ENCODE measurements at places on chromosomes 16 and 17. TPM values are rescaled to one million over a fixed set of nuclear protein-coding genes. Genes with fewer than 3 reads are reported as not detected.

Gene BPTF
- 127 TPM for polyA plus RNA-seq

Gene CMTR2
- polyA plus RNA-seq: 51.0 TPM

DNA sequence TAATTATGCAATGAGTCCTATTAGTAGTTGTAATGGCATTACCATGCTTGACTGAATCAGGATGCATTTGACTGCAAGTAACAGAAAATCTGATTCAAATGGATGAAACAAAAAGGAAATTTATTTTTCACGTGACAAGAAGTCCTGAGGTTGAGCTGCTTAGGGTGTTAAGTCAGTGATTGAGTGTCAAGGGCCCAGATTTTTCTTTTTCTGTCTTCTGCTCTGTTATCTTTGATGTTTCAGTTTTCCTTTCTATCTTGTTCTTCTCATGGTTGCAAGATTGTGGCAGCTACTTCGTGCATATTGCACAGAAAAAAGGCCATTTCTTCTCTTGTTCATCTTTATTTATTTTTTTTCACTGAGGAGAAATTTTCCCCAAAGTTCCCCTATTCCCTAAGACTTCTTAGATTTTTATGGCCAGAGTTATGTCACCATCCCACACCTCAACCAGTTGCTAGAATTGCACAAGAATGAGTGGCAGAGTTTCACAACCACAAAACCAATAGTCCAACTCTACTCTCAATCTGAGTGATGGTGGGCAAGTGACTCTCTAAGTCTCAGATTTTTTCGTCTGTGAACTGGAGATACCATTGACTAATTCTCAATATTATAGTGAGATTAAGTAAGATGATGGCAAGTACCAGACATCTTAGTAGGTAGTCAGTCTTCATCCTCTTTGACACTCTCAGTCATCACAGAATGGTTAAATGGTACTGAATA lies 15.7 kb upstream of the GPR139 start:
- DNase-seq: no peak

GRCh38 chr16:84119368-84119767 lies 2.6 kb upstream of the MBTPS1 start:
- DNase-seq: no peak

DNA sequence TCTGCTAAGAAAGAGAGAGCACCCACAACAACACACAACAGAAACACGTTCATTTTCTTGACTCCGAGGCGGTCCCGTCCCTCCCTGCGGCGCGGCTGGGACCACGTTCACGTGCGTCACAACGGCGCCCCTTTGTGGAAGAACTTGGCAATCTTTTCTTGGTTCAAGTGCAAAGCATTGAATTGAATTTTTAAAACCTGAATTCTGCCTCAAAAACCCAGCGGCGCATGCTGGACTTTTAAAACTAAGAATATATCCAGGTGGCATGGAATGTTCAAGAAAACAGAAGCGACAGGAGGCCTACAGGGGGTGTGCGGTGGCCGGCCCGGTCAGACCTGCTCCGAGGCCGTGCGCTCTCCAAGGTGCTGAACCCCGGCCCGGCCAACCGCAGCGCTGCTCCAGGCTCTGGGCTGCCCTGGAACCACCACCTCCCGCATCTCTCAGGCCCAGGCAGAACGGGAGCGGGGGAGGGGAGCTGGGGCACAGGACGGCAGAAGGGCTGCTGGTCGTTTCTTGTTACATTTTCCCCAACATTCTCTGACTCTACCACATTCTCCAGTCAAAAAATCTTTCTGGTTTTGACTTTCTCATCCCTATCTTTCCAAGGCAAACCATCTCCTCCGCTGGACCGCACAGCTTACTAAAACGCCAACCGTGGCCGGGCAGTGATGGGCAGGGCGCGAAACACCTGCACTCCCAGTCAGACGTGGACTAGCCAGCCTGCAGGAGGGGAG lies 3.4 kb upstream of the HEXD start:
- no peak for DNase-seq

DNA sequence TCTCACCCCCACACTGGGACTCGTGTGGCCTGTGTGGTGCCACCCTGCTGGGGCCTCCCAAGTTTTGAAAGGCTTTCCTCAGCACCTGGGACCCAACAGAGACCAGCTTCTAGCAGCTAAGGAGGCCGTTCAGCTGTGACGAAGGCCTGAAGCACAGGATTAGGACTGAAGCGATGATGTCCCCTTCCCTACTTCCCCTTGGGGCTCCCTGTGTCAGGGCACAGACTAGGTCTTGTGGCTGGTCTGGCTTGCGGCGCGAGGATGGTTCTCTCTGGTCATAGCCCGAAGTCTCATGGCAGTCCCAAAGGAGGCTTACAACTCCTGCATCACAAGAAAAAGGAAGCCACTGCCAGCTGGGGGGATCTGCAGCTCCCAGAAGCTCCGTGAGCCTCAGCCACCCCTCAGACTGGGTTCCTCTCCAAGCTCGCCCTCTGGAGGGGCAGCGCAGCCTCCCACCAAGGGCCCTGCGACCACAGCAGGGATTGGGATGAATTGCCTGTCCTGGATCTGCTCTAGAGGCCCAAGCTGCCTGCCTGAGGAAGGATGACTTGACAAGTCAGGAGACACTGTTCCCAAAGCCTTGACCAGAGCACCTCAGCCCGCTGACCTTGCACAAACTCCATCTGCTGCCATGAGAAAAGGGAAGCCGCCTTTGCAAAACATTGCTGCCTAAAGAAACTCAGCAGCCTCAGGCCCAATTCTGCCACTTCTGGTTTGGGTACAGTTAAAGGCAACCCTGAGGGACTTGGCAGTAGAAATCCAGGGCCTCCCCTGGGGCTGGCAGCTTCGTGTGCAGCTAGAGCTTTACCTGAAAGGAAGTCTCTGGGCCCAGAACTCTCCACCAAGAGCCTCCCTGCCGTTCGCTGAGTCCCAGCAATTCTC lies 27.4 kb downstream of the STH start:
- no peak for DNase-seq

DNA sequence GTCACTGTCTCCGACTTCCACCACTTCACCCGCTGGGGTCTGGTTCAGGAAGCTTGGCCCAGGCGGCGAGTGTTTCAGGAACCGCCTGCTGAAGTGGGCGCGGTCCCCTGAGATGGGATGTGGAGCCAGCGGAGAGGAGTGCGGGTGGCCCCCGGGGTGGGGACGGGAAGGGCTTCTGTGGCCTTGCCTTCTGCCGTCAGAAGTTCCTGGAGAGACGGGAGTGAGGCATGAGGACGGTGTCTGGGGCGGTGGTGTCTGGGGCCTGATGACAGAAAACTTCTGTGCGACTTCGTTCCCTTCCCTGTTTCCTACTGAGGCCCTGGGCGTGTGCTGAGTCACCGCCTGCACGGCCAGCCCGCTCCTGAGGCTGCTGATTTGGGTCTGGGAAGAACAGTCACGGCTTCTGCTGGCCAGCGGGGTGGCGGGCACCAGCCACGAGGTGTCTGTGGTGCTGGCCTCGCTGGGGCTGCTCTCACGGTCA lies 12.3 kb upstream of the NLRC3 start:
- DNase-seq: no peak

DNA sequence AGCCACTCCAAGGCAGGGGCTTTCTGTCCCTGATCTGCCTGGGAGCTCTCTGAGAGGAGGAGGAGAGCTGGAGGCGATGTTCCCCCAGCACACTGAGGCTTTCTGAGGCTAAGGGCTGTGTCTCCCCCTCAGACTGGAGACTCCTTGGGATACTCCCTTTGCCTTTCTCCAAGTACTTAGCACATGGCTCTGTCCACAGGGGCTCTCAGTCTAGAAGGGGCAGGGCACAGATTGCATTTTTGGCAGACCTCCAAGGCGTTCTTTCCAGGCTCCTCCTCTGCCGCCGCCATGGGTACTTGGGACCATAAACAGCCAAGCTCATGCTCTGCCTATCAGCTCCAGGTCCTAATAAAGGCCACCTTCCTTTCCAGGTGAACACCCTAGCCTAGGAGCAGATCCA lies 1.8 kb upstream of the GIP start:
- no peak for DNase-seq

DNA sequence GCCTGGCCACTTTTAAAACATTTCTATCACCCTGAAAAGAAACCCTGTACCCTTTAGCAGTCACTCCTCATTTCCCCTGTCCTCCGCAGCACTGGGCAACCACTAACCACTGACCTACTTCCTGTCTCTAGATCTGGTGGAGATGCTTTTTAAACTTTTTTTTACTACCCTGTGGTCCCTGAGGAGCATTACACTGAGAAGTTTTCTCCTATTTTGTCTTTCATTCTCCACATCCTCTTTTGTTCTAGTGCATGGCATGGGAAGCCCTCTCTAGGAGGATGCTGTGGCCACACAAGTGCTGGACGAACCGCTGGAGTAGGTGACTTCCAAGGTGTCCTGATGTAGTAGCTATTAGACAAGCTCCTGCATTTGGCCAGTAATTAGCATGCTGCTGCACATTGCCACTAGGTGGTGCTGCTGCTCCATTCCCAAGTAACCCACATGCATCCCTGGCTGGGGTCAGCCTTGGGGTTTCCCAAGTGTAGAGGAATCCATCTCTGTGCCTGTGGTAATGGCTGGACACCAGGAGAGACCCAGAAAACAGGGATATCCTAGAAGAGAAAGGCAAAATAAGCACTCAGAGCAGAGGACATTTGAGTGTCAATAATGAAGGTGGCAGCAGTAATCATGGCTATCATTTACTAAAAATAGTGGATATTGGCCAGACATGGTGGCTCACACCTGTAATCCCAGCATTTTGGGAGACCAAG lies 143.8 kb upstream of the CRHR1 start:
- peak; percentile 68 for DNase-seq
